Fibroblast of skin of left biceps (primary cell): ENCODE measurements at places on chromosomes 6 and 20.

- no peak for DNase-seq
These were observed 333.6 kb upstream of the JARID2 start for GRCh38 chr6:14912226-14912625.

DNA sequence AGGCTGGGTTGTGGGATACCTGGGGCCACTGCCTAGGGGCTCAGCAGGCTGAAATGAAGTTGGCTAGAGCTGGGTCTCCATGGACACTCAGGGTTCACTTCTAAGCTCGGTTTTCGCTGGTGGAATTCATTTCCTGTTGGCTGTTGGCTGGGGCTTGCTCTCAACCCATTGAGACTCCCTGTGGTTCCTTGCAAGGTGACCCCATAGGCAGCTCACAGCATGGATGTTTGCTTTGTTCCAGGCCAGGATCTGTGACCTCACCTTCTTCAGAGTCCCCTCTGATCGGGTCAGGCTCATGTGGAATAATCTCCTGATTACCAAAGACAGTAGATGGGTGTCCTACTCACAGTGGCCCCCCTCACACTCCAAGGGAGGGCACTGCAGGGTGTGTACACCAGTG is 229.3 kb downstream of the QKI start:
- no peak for DNase-seq

DNA sequence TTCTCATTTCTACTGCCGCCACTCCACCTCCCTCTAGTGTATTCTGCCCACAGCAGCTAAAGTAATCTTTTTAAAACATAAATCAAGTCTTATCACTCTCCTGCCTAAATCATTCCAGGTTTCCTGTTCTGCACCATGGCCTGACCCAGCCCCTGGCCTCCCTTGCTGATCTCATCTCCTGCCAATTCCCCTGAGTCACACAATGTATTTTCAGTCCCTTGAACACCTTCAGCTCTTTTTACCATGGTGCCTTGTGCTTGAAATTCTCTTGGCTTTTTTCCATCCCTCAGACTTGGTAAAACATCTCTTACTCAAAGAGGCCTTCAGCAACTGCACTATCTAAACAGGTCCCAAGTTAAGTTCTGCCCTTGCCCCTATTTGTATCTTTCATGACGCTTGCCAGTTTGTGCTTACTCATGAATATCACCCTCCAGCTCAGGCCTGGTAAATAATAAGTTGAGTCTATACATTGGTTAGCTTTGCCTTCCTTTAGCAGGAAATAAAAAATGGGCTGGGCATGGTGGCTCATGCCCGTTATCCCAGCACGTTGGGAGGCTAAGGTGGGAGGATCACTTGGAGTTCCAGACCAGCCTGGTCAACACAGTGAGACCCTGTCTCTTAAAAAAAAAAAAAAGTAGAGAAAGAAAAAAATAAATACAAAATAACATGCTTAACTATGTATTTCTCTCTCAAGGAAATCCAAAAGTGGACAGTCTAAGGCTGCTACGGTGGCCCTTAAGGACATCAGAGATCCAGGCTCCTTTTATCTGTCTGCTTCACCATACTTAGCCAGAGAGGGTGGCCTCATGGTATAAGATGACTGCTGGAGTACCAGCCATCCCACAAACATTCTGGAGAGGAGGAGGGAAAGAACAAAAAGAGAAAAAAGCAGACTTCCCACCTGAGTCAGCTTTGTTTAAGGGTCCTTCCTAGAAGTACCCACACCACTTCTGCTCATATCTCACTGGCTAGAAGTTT is 62.2 kb downstream of the ARFGEF2 start:
- peak; percentile 40 for DNase-seq

DNA sequence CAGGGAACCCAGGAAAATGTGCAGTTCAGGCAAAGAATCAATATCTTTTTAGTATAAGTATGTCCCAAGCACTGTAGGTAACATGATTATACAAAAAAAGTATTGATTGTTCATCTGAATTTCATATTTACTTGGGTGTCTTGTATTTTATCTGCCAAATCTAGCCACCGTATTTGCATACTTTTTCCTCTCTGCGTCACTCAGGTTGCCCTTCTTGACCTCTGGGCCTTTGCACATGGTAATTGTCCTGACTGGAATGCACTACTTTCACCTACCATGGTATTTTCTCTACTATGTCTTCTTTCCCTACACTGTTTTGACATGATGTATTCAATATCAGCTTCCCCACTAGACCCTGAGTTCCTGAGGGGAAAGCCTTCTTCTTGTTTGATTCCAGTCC is 15.2 kb downstream of the GSTA3 start:
- DNase-seq: no peak

DNA sequence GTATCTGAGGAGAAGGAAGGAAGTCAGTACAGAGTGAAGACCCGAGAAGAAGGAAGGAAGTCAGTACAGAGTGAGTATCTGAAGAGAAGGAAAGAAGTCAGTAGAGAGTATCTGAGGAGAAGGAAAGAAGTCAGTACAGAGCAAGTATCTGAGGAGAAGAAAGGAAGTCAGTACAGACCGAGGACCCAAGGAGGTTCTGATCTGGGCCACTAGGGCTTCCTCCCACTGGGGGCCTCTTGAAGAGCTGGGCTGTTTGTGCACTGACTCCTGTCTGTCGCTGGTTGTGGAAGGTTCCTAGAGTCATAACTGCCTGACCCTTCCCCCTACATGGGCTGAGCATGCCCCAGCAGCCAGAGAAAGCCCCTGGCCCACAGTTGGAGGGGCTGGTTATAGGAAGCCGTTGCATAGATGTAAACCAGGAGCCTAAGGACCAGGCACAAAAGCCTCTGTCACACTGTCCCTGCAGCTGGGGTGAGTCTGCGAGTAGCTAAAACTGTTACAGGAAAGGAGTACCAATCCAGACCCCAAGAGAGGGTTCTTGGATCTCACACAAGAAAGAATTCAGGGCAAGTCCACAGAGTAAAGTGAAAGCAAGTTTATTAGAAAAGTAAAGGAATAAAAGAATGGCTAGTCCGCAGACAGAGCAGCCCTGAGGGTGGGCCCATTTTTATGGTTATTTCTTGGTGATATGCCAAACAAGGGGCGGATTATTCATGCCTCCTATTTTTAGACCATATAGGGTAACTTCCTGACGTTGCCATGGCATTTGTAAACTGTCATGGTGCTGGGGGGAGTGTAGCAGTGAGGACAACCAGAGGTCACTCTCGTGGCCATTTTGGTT is 395.9 kb downstream of the PREX1 start:
- DNase-seq: no peak

GRCh38 chr20:13219327-13220193 is 1.5 kb upstream of the ISM1 start:
- DNase-seq: no peak

GRCh38 chr20:48729538-48729937 is 98.3 kb downstream of the PREX1 start:
- DNase-seq: no peak

DNA sequence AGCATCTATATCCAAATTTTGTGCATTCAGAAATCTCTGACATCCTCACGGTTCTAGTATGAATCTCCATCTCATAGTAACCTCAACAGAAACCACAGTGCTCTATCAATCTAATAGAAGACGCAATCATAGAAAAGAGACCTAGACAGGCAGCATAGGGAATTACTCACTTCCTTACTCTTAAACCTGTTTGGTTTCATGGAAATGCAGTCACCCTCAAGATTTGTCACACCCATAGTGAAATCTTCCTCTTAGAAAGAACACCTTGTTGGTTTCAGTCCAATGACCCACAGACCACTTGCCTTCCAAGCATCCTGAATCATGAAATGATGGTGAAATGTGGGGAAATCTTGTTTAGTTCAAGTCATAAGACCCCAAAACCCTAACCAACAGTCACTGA is 166.1 kb upstream of the PRDM1 start:
- no peak for DNase-seq

DNA sequence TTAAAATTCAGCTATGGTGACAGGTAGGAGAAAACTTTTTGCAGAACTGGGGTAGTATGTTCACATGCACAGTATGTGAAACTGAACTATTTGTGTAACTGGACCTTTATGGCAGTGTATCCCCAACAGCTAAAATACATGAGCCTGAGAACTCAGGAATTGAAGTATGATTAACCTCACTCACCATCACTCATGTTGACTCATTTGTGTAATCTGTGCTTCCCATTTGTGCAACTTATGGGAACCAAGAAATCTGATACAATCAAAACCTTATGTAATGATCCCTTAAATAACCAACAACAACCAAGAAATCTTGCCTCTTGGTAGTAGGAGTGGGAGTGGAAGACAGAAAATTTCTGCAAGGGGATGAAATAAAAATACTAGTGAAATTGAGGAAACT is 674.9 kb downstream of the HDGFL1 start:
- DNase-seq: peak; percentile 52

GRCh38 chr20:56752274-56752673 is 123.2 kb downstream of the TFAP2C start:
- no peak for DNase-seq

GRCh38 chr6:147154454-147154853 is 49.8 kb upstream of the STXBP5 start:
- DNase-seq: no peak

GRCh38 chr20:50317609-50318008 is 127.0 kb downstream of the CEBPB start:
- no peak for DNase-seq

DNA sequence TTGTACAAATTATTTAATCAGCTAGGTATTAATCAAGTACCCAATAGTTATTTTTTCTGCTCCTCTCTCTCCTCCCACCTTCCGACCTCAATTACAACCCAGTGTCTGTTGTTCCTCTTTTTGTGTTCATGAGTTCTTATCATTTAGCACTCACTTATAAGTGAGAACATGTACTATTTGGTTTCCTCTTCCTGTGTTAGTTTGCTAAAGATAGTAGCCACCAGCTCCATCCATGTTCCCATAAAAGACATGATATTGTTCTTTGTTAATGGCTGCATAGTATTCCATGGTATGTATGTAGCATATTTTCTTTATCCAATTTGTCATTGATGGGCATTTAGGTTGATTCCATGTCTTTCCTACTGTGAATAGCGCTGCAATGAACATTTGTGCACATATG is 652.8 kb upstream of the CITED2 start:
- no peak for DNase-seq

DNA sequence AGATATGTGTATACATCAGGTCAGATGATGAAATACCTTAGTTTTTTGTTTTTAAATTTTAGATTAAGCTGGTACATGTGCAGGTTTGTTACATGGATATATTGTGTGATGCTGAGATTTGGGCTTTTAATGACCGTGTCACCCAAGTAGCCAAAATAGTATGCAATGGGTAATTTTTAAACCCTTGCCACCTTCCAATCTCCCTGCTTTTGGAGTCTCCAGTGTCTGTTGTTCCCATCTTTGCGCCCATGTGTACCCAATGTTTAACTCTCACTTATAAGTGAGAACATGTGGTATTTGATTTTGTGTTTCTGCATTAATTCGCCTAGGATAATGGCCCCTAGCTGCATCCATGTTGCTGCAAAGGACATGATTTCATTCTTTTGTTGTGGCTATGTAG is 45.8 kb downstream of the TNFAIP3 start:
- DNase-seq: no peak

GRCh38 chr6:79404677-79405076 is 132.6 kb downstream of the LCA5 start:
- no peak for DNase-seq

DNA sequence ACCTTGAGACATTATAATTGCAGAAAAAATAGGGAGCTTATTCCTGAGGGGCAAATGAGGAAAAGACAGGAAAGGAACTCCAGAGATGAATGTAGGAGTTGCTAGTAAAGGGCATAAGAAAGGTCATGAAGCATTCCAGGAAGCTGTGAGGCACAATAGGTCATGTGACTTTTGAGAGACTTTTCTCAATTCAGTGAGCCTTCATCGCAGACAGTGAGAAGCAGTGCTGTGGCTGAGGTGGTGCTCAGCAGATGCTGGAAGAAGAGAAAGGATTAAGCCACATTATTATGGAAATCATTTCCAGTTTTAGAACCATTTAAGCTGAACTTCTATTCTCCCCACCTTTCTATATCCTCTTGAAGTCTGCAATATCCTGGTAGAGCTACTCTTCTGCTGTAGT is 4.1 kb downstream of the SPTLC3 start:
- no peak for DNase-seq

- DNase-seq: no peak
These were observed 90.6 kb downstream of the ERMARD start for GRCh38 chr6:169841907-169842606.

GRCh38 chr6:41515995-41516394 is 30.2 kb upstream of the FOXP4 start:
- DNase-seq: no peak

DNA sequence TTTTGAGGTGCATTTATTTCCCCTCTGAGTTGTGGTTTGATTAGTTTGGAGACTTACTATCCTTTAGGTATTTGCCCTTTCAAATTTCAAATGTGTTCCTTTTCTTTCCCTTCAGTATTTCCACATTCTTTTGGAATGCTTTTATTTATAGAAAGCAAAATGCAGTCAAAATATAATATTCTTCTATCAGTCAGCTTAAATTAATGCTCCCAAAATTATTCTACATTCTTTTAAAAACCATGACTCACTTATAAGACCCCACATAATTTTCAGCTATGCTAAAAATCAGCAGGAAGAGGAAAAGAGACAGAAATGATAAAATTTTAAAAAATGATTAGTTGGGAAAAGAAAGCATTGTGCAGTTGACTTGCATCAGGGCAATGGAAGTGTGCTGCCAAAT is 180.0 kb upstream of the SMLR1 start:
- peak; percentile 20 for DNase-seq

DNA sequence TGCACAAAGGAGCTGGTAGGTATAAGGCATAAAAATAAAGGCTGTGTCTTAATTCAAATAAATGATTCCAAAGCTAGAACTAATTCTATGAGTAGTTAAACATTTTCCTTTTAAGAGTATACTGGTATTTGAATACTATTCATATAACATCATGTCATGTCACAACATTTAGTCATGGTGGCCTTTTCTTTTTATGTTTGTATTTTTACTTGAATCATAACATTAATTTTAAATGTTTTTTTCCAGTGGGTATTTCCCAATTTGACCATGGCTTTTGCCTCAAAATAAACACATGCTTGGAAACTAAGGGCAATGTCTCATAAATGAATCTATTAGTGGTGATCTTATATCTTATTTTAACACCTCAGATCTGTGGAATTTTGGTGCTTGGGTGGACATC is 177.1 kb downstream of the CD109 start:
- no peak for DNase-seq

DNA sequence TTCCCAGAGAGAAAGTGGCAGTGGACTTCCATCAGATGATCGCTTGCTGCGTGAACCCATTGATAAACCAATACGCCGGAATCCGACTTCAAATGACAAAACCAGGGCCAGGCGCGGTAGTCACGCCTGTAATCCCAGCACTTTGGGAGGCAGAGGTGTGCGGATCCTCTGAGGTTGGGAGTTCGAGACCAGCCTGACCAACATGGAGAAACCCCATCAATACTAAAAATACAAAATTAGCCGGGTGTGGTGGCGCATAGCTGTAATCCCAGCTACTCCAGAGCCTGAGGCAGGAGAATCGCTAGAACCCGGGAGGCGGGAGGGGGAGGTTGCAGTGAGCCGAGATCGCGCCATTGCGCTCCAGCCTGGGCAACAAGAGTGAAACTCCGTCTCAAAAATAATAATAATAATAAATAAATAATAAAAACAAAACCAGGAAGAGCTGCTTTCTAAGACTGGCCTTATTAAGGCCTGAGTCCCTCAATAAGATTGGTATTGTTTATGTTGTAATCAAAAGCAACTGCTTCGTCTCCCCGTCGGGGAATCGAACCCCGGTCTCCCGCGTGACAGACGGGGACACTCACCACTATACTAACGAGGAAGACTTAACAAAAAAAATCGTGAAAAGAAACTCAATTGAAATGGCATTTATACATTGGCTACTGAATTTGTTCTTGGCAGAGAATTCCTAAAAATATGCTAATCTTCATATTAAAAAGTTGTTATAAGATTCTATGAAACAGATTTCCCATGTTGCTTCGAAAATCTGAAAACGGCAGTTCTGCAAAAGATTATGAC is 110.2 kb upstream of the ZNF184 start:
- no peak for DNase-seq
